Neural crest cell (in vitro differentiated cells): ENCODE measurements at places on chromosomes 2 and 18.

GRCh38 chr2:172647439-172647838, 88.2 kb upstream of the RAPGEF4 start:
- no peak for DNase-seq

DNA sequence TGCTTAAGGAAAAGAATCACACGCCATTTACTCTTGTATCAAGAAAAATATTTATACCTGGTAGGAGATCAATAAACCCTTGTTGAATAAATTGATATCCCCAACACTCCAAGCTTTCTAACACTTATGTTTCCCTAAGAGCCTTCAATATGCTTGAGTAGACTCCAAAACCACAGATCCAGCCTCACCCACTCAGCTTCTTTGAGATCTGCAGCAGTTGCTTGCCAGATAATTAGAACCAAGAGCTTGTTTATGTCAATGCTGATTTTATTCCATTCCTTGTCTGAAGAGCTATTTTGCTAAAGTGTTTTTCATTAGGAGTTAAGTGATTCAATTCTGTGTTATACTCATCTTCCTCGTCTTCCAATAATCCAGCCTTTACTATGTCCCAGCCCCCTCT, 26.3 kb upstream of the CRIM1 start:
- no peak for DNase-seq

- no peak for DNase-seq
Measured at GRCh38 chr18:34730774-34731173, 20.7 kb downstream of the DTNA start.

DNA sequence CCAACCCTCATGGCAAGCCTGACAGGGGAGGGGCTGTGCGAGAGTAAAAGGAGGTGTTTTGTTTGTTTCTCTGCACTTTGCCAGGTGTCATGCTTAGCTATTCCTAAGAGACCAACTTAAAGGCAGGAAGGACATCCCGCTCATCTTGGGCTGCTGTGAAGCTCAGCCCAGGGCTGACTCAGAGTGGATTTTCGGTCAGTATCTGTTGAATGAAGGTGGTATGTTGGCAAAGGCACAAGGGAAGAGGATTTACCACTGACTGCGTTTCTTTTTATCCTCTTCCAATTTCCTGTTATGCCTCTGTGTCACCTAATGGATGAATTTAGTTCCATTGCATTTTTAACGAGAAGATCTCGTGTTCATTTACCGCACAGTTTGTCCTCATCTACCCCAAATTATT, 18.9 kb downstream of the TRPM8 start:
- no peak for DNase-seq
